Pulmonary artery endothelial cell (primary cell): ENCODE measurements at places on chromosomes 7 and 10. TPM values are rescaled to one million over a fixed set of nuclear protein-coding genes. Genes with fewer than 3 reads are reported as not detected.

Gene OR2A5
- not detected in 2 replicates for total RNA-seq

Gene WAPL
- 53.0 and 60.7 TPM in 2 replicates for total RNA-seq

Gene PRPS1L1
- not detected in 2 replicates for total RNA-seq

Gene CALHM1
- not detected in 2 replicates for total RNA-seq

Gene RAPGEF5
- 72.7 and 106 TPM in 2 replicates for total RNA-seq

Gene DLD
- total RNA-seq = 61.3 and 83.9 TPM in 2 replicates

Gene XRCC2
- total RNA-seq = 3.8 and 6.7 TPM in 2 replicates

Gene GARIN1A
- 0.13 and 0.18 TPM in 2 replicates for total RNA-seq

Gene NPTX2
- 0.26 and 0.74 TPM in 2 replicates for total RNA-seq

Gene OR6V1
- total RNA-seq = not detected in 2 replicates

Gene SDK1
- total RNA-seq = 0.18 and 1.1 TPM in 2 replicates

Gene SPDYE2
- total RNA-seq = not detected in 2 replicates

Gene WIPF3
- not detected in 2 replicates for total RNA-seq

Gene ALOX5
- 0.18 and 0.40 TPM in 2 replicates for total RNA-seq

Gene FFAR4
- not detected in 2 replicates for total RNA-seq

Gene VPS37D
- total RNA-seq = 2.5 and 4.3 TPM in 2 replicates

Gene ANKRD2
- total RNA-seq = 0.78 and 1.8 TPM in 2 replicates

Gene LZTS2
- total RNA-seq = 56.0 and 56.2 TPM in 2 replicates

Gene PITX3
- total RNA-seq = 0.07 TPM in 1 of 2 replicates, not detected in the other

Gene STOX1
- total RNA-seq = 0.11 and 0.13 TPM in 2 replicates

Gene GLI3
- total RNA-seq = 2.3 and 3.8 TPM in 2 replicates

Gene LGI1
- total RNA-seq = not detected in 2 replicates

Gene LIPM
- not detected in 2 replicates for total RNA-seq

Gene GIMAP6
- 160 and 231 TPM in 2 replicates for total RNA-seq

Gene WEE2
- total RNA-seq = not detected in 2 replicates

Gene AQP1
- 3.4 and 6.4 TPM in 2 replicates for total RNA-seq

Gene FEZF1
- total RNA-seq = not detected in 2 replicates

Gene COL13A1
- total RNA-seq = 33.6 and 68.0 TPM in 2 replicates

Gene ASB10
- not detected in 2 replicates for total RNA-seq

Gene TMEM196
- total RNA-seq = not detected in 2 replicates

Gene PRR15
- total RNA-seq = 3.2 and 5.8 TPM in 2 replicates

Gene MARVELD1
- 17.3 and 21.2 TPM in 2 replicates for total RNA-seq

Gene CDHR1
- not detected in 2 replicates for total RNA-seq

Gene ANKIB1
- total RNA-seq = 33.2 and 43.4 TPM in 2 replicates

Gene OR9A2
- not detected in 2 replicates for total RNA-seq

Gene ELAPOR2
- total RNA-seq = 26.0 and 46.4 TPM in 2 replicates

Gene ZNF783
- 3.5 and 5.6 TPM in 2 replicates for total RNA-seq

Gene ACTL6B
- not detected in 2 replicates for total RNA-seq

Gene ATAD1
- 25.1 and 31.5 TPM in 2 replicates for total RNA-seq

Gene COL17A1
- total RNA-seq = 2.2 and 2.9 TPM in 2 replicates

Gene SLC16A12
- 0.66 and 1.3 TPM in 2 replicates for total RNA-seq

Gene LDB3
- total RNA-seq = not detected in 2 replicates

Gene IPMK
- 10.3 and 11.0 TPM in 2 replicates for total RNA-seq

Gene ACBD7
- total RNA-seq = 2.6 and 3.1 TPM in 2 replicates

Gene FXYD4
- not detected in 2 replicates for total RNA-seq

Gene NOC3L
- total RNA-seq = 25.7 and 35.3 TPM in 2 replicates

Gene CTAGE4
- 0.07 and 0.18 TPM in 2 replicates for total RNA-seq

Gene PDE6C
- total RNA-seq = not detected in 2 replicates

Gene ANKRD30A
- total RNA-seq = not detected in 2 replicates

Gene FGFR2
- total RNA-seq = 0.20 and 0.25 TPM in 2 replicates

Gene OIT3
- total RNA-seq = 0.07 TPM in 2 replicates

Gene COL28A1
- not detected in 2 replicates for total RNA-seq

Gene ANKRD61
- 0.07 TPM in 2 replicates for total RNA-seq

Gene CLRN3
- total RNA-seq = 0.11 TPM in 1 of 2 replicates, not detected in the other
